ENCODE measurements at places on chromosomes 5 and 9.

DNA sequence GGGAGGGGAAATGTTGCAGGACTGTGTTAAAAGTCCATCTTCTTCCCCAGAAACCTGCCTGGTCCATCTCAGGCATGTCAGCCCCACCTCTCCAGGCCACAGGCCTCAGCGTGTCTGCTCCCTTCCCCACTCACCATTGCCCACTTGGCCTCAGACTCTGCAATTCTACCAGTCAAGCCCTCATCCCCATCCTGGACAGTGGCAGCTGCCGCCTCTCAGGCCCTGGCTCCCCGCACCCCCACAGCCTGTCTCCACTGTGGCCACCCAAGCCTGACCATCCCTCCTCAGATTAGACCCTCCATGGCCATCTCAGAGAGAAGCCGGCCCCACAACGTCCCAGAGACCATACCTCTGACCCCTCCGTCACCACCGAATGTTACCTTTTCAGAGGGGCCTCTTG lies 89.9 kb downstream of the BARX1 start:
- no peak for DNase-seq

GRCh38 chr5:21184581-21184980 lies 1196.6 kb upstream of the CDH18 start:
- no peak for DNase-seq

DNA sequence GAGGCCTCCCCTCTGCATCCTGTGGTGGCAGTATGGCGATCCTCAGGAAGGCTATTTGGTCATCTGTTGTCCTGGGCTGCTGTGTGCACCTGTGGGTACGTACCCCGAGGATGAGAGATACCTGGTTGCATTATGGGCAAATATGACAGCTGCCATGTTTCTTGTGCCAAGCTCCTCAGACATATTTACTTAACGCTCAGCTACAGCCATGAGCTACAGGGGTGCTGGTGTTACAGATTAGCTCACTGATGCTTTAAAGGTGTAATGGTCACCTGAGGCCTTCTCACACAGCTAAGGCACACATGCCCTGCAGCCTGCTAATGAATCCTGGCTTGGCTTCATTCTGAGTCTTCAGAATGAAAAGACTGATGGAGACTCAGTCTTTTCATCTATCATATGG lies 12.0 kb downstream of the NDST1 start:
- DNase-seq: no peak

- DNase-seq: no peak
Measured at GRCh38 chr9:22446950-22447617, 460 bp downstream of the DMRTA1 start.

DNA sequence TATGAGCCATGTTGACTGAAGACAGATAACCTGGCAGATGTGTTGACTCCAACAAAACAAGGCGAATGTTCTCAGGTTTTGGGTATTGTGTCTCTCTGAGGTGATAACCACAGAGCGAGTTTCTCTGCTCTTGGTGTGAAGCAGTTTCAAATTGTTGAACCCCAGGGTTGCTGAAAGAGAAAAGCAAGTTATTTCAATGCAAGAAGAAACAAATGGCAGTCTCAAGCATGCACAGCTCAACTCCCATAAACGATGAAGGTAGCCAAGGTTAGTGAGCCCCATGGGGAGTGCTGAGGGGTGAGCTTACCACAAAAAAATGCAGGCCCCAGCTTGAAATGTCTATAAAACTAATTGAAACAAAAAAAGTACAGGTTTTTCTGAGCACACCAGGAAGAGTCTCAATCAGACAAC lies 220.8 kb upstream of the DAPK1 start:
- no peak for DNase-seq

- no peak for DNase-seq
Measured at GRCh38 chr5:43606351-43606750, 3.4 kb downstream of the NNT start.

DNA sequence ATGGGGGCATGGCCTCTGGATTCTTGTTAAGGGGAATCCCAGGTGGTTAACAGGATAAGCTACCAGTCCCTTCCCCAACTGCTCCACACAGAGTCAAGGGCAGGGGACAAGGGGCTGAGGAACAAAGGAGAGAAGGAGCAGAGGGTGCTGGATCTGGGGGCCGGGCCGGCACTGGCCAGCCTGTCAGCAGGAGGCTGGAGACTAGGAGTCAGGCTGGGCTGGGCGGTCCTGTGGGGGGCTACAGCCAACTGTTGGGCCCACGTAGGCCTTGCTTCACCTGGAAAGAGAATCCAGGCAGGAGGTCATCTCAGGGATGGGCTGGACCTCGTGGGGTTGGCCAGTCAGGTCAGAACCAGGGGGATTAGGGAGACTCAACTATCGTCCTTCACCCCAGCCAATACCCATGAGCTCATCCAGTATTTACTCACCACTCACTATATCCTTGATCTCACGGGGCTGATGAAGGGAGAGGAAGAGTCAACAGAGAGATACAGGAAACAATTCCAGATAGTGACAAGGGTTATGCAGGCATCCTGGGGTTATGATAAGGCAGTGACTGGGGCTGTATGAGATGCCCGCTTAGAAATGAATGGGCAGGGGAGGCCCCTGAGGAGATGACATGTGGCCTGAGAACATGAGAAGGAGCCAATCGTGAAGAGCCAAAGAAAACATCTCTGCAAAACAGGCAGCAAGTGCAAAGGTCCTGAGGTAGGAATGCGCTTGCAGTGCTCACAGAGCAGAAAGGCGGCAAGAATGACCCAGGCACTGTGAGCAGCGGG lies 47.9 kb upstream of the SLC25A51 start:
- no peak for DNase-seq

DNA sequence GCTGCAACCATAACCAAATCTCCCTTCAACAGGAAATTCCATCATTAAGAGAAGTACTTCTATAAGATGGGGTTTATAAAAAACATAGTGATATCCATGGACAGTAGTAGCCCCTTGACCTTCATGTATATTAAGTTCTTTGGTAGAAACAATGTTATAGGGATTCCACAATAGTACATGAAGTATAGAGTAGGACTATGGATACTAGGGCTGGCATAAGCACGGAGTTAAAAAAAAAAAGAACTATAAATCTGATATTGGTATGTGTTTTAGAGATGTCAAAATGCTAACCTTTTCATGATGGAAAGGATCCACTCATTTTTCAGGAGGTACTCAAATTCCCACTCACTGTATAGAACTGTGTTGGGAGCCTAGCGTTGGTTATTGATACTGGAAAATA lies 337.6 kb downstream of the FGF10 start:
- DNase-seq: no peak

GRCh38 chr9:129640086-129640870 lies 1.7 kb downstream of the ASB6 start:
- DNase-seq: no peak

GRCh38 chr5:140791089-140791488 lies 3.6 kb upstream of the PCDHA2 start:
- no peak for DNase-seq

GRCh38 chr5:94313696-94314095 lies 304.7 kb downstream of the KIAA0825 start:
- DNase-seq: no peak

- DNase-seq: no peak
Measured at GRCh38 chr5:121100931-121101330, 636.8 kb downstream of the PRR16 start.

- no peak for DNase-seq
Measured at GRCh38 chr5:32319392-32319791, 6.7 kb upstream of the MTMR12 start.

DNA sequence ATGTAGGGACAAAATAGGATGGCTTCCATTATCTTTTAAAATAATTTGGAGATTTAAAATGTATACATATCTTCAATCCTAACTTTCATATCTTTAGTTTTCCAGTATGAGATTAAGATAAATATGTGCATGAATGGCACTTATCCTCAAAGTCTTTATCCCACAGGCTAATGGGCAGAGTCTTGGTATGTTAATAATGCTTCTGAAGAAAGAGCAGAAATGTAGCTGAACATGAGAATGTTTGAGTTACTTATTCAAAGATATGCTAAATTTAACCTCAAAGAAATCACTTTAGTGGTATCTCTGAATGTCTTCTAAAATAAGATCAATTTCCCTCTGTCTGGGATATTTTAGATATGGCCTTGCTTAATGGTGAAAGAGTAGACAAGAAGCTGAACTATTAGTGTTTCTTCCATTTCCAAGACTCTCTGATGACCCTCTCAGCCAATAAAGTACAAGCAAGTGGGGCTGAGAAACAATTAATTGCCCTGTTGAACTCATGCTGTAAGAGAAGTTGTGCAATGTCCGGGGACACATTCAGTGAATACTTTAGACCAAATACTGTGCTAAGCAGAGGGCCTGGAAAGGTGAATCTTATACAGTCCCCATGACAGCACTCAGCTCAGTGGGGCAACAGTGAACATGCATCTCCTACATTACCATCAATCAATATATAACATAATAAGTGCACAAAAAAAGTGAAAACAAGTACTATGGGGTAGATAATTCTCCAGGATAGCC lies 50.0 kb upstream of the ADAMTSL1 start:
- DNase-seq: no peak

Measured in activated T-helper 2 cell treated with anti-CD3 and anti-CD28 coated beads, Interferon-gamma antibody, Interleukin-2, Interleukin-4, amounts not matched to agents 10 μg/mL and 5 μg/mL and 100 μg/mL, durations not matched to agents 14 hours and 24 hours and 36 hours (primary cell).